ENCODE measurements at places on chromosomes 5 and 9. TPM values are rescaled to one million over a fixed set of nuclear protein-coding genes. Genes with fewer than 3 reads are reported as not detected.

DNA sequence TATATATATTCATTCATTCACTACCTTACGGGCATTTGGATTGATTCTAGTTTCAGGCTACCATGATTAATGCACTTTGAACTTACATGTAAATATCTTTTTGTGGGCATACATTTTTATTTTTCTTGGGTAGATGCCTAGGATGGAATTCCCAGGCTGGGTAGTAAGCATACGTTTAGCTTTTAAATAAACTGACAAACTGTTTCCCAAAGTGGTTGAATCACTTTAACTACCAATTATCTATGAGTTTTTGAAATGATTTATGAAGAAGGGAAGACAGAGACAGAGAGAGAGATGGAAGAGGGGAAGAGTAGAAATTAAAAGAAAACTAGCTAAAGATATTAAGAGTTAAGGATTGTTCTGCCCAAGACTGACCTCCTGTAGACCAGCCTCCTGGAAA is 612.6 kb downstream of the PSAT1 start:
- DNase-seq = no peak

GRCh38 chr9:121651295-121652020 is at the start of gene DAB2IP:
TSS of gene DAB2IP (plus strand) at chr9:121651634. CDS start at chr9:121651776, 142 bp downstream.
- DNase-seq = no peak

- no peak for DNase-seq
Measured at GRCh38 chr5:131541762-131542161, 93.3 kb downstream of the RAPGEF6 start.

DNA sequence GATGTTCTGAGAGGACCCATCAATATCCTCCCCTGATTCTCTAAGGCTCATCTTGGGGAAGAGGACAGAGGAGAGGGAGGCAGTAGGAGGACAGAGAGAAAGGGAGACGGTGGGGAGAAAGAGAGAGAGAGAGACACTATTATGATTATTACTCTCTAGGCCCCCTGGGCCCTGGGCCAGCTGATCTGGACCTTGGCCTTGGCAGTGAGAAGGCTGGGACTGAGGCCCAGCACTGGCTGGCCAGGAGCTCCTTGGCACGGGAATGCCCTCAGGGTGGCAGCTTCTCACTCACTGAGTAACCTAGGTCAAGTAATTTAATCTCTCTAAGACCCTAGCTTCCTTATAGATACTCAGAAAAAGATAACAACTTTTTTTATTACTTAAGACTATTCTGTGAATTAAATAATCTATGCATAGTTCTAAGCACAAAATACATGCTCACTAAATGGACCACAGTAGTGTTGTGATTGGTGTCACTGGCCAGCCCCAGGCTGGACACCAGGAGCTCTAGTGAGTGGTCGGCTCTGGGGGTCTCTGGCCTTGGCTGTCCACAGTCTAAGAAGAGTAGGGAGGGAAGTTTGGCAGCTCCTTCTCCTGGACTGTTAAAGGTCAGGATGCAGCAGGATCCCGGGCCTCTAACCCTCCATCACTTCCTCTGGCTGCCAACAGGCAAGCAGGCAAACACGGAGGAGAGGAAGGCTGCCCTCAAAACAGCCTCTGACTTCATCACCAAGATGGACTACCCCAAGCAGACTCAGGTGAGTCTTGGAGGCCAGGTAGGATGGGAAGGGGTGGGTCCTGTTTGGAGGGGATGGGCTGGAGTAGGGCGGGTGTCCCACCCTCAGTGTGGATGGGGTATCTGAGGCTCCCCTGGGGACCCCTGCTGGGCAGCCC is 50.0 kb downstream of the GSN start:
- no peak for DNase-seq

- DNase-seq = no peak
Measured at GRCh38 chr9:37917801-37918664, 14.1 kb upstream of the SLC25A51 start.

DNA sequence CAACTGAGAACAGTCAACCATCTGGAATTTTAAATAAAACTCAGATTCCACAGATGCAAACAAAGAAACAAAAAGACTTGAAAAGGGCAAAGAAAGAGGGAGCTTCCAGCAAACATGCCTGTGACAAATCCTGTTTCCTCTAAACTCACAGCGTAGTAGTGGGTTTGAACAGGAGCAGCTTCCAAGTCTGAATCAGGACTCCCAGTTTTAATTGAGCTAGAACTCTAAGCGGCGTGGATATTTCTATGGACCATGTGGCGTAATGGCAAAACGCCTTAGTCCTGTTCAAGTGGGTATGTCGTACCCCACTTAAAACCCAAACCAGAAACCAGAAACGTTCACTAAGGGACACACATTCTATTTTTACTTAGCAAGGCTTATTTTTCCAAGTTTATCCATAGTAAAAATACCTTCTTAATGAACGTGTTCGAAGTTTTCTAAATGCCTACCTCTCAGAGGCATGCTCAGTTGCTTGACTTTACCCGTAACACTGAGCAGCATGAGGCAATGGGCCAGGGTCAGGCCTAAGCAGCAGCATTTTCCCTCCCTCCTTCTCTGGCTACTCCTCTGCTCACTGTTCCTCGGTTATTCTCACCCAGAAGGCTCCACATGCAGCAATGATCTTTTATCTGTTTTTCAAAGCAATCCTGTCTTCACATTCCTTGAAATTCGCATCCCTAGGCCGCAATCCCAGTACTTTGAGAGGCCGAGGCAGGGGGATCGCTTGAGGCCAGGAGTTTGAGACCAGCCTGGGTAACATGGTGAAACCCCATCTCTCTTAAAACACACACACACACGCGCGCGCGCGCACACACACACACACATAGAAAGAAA is 77.9 kb downstream of the FNBP1 start:
- no peak for DNase-seq

CFAP90 gene
- not detected for total RNA-seq

- peak; percentile 66 for DNase-seq
Measured at GRCh38 chr9:110623462-110624025, 44.0 kb upstream of the SVEP1 start.

- no peak for DNase-seq
Measured at GRCh38 chr5:131377785-131378325, 114.0 kb downstream of the CDC42SE2 start.

ZFP2 gene
- total RNA-seq = 0.57 TPM

DNA sequence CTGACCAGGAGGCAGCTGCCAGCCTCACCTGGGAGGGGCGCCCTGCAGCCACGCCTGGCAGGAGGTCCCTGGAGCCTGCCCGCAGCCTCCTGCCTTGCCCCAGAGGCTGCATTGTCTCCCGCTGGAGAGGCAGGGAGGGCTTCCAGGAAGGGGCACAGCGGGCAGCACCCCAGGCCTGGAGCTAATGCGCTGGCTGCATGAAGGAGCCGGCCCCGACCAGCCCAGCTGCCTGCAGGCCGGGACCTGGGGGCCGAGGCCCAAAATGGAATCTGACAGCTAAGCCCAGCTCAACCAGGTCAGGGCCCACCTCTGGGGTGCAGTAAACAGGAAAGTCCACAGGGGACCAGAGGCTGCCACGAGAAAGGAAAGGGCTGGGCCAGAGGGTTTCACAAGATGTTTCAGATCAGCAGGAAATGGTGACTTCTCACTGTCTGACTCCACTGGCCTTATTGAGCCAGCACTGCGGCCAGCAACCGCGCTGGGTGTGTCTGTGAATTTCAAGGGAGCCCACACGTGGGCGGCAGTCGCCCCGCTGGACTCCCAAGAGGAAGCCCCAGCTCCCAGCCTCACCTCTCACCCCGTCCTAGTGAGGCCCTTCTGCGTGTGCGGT is 18.6 kb upstream of the NOTCH1 start:
- no peak for DNase-seq

DNA sequence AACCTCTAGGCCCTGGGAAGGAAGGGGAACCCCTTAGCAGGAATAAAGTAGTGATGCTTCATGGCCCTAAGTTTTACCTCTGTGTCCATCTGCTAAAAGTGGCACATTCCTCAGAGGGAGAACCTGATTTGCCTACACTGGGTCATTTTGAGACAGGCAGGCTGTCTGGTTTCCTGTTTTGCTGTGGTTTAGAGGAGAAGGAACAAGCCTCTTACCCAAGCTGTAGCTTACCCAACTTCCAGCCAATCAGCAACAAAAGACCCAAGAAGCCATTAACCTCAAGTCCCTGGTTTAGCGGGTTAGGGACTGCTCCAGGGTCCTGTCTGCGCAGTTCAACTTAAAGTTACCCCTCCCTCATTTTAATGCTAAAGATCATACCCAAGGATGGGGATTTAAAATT is 411.0 kb downstream of the MAT2B start:
- DNase-seq = no peak

CDH18 gene
- total RNA-seq = not detected

Data from HCT116 (cell line).